Pancreas (tissue), 10 donors: ENCODE measurements at places on chromosomes 5 and 9. TPM values are rescaled to one million over a fixed set of nuclear protein-coding genes. Genes with fewer than 3 reads are reported as not detected.

GRCh38 chr9:27540502-27540901, 10.9 kb upstream of the MOB3B start:
- peaks cover 10% of the 10 kb centered on the region for H3K4me1 ChIP-seq
- no peaks in the 10 kb centered on the region for H3K27me3 ChIP-seq
- no peak overlapping the region for H3K4me3 ChIP-seq
- H3K27ac ChIP-seq: no peak overlapping the region
- no peak for DNase-seq
- no peaks in the 10 kb centered on the region for H3K36me3 ChIP-seq

GRCh38 chr9:134962065-134962972, 44.6 kb upstream of the FCN1 start:
- H3K27ac ChIP-seq: no peak overlapping the region
- no peak overlapping the region for H3K4me3 ChIP-seq
- no peaks in the 10 kb centered on the region for H3K4me1 ChIP-seq
- no peaks in the 10 kb centered on the region for H3K36me3 ChIP-seq

DNA sequence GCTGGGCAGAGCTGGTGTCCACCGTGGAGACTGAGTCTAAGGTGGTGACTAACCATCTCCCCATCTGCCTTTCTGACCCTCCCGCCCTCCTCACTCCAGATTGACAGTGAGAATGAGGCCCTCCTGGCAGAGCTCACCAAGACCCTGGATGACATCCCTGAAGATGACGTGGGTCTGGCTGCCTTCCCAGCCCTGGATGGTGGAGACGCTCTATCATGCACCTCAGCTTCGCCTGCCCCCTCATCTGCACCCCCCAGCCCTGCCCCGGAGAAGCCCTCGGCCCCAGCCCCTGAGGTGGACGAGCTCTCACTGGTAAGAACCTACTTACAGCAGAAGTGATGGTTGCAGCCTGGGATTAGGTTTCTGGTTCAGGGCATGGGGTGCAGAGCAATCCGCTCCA, 96.5 kb downstream of the PPARGC1B start:
- no peaks in the 10 kb centered on the region for H3K27me3 ChIP-seq
- H3K27ac ChIP-seq: no peak overlapping the region
- H3K36me3 ChIP-seq: no peaks in the 10 kb centered on the region
- H3K4me1 ChIP-seq: no peaks in the 10 kb centered on the region
- no peak overlapping the region for H3K4me3 ChIP-seq

GRCh38 chr9:102507044-102507687, 488.0 kb upstream of the CYLC2 start:
- no peaks in the 10 kb centered on the region for H3K4me1 ChIP-seq
- no peak for DNase-seq
- H3K4me3 ChIP-seq: no peak overlapping the region
- no peak overlapping the region for H3K27ac ChIP-seq
- no peaks in the 10 kb centered on the region for H3K36me3 ChIP-seq
- H3K27me3 ChIP-seq: no peaks in the 10 kb centered on the region

GRCh38 chr9:136117291-136117915, 1.3 kb downstream of the TMEM250 start:
- H3K4me1 ChIP-seq: peaks cover 4% of the 10 kb centered on the region
- H3K27me3 ChIP-seq: no peaks in the 10 kb centered on the region

Gene TSSK1B
- 0.08 TPM for polyA plus RNA-seq

GRCh38 chr5:66415208-66415607, 181.0 kb upstream of the MAST4 start:
- no peak for DNase-seq
- no peaks in the 10 kb centered on the region for H3K27me3 ChIP-seq
- H3K27ac ChIP-seq: no peak overlapping the region
- H3K36me3 ChIP-seq: no peaks in the 10 kb centered on the region
- H3K4me1 ChIP-seq: no peaks in the 10 kb centered on the region

DNA sequence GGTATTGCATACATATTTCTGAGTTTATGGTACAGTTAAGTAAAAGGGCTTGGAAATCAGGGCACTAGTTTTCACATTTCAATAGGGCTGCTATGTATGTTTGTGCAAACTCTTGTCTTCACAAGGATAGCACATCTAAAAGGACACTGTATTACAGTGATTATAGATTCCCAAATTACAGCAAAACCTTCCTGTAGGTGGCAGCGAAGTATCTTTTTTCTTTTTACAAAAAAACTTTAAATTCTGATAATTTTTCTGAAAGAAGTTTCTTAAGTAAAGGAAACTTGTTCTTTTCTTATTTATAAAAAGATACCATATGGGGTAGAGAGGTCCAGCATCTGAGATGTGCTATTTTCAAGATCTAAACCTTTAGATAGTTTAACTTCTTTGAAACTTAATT, 337.8 kb downstream of the PTPRD start:
- no peak overlapping the region for H3K27ac ChIP-seq
- H3K4me3 ChIP-seq: no peak overlapping the region
- no peak for DNase-seq
- no peaks in the 10 kb centered on the region for H3K27me3 ChIP-seq
- H3K36me3 ChIP-seq: no peaks in the 10 kb centered on the region

DNA sequence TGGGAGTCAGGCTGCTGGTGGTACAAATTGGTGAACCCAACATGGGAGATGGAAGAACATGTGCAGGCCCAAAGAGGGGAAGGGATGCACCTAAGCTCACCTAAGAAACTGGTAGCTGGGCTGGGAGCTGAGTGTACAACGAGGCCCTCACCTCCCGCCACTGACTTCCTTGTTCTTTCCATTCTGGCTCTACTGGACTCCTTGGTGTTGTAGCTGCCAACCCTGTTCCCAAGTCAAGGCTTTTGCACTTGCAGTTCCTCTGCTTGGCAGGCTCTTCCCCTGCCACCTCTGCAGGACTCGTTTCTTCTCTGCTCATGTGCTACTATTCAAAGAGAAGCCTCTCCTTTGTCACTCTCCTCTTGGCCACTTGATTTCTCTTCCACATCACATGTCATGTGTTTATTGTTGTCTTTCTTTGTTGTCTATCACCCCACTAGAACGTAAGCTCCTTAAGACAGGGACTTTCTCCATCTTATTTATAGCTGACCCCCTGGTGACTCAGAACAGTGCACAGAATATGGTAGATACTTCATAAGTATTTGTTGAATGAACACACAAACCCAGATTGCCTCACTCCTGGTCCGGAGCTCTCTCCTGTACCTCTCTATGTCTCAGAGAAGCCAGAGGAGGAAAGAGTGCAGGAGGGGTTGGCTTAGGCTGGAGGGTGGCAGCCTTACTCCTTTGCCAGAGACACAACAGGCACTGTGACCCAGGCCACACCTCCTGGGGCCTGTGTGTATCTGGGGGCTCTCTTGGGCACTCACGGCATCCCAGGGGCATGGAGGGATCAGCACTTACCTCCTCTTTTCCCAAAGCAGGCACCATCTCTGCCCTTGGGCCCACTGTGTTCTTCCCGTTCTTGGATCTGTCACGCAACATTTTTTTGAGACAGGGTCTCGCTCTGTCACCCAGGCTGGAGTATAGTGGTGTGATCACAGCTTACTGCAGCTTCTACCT, 5.2 kb upstream of the SPINK4 start:
- H3K36me3 ChIP-seq: no peaks in the 10 kb centered on the region
- H3K27me3 ChIP-seq: no peaks in the 10 kb centered on the region
- H3K4me1 ChIP-seq: no peaks in the 10 kb centered on the region
- DNase-seq: no peak
- H3K4me3 ChIP-seq: no peak overlapping the region
- no peak overlapping the region for H3K27ac ChIP-seq

- H3K36me3 ChIP-seq: no peaks in the 10 kb centered on the region
- no peaks in the 10 kb centered on the region for H3K4me1 ChIP-seq
- DNase-seq: no peak
- H3K4me3 ChIP-seq: no peak overlapping the region
- H3K27me3 ChIP-seq: no peaks in the 10 kb centered on the region
These were observed 238.8 kb downstream of the DMAC1 start for GRCh38 chr9:7560669-7561305.

Gene TRIM36
- polyA plus RNA-seq: 0.61 TPM

GRCh38 chr9:87119328-87119881, 172.1 kb upstream of the GAS1 start:
- DNase-seq: peak; percentile 66
- H3K36me3 ChIP-seq: no peaks in the 10 kb centered on the region
- no peaks in the 10 kb centered on the region for H3K27me3 ChIP-seq
- H3K27ac ChIP-seq: no peak overlapping the region
- H3K4me1 ChIP-seq: no peaks in the 10 kb centered on the region
